DMS79 (cell line): ENCODE measurements at places on chromosomes 1 and 21.
A peak's percentile ranks its signal among the peaks of the same experiment; 100 is the strongest.

GRCh38 chr1:26016953-26017545 lies 4.5 kb upstream of the EXTL1 start:
- DNase-seq: no peak

DNA sequence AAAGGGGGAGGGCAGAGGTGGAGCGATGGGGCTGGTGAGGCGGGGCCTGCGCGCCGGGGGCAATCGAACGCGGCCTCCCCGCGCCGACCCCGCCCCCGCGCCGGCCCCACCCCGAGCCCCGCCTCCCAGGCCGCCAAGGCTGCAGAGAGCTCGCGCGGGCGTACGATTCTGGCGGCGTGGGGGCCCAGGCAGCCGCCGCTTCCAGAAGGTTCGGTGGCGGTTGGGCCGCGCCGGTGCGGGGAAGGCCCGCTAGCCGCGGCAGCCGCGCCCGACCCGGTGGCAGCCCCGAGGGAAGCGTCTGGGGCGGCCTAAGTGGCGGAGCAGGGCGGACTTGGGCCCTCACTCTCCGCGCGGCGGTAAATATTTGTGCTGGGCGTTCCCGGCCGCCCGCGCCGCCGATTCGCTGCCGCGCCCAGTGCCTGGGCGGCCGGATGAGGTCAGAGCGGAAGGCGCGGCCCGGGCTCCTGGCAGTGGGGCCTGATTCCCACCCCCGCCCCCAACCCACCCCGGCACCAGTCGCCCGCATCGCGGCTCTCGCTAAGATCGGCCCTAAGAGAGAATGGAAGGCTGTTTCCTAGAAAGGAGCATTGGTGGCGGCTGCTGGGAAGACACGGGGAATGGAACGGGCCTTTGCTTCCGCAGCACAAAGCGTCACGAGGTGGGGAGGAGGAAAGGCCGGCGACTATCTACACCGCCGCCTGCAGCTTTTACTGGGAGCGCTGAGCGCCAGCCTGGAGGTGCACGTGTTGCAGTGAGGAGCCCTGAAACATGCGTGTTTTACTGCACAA lies at the start of gene ACOT7:
TSS of gene ACOT7 (minus strand) at position 368 of the 788 bp plus-strand sequence. CDS start 368 bp downstream, outside the sequence.
- DNase-seq: peak; percentile 66

- no peak for DNase-seq
These were observed 30.5 kb downstream of the AADACL4 start for GRCh38 chr1:12674358-12674757.

- DNase-seq: no peak
These were observed 3.1 kb upstream of the PGBD5 start for GRCh38 chr1:230429067-230429735.

GRCh38 chr21:42209801-42210479 lies 9.0 kb upstream of the ABCG1 start:
- DNase-seq: no peak

- DNase-seq: peak; percentile 98
These were observed 52.8 kb downstream of the ELK4 start for GRCh38 chr1:205578780-205579571.
